Fibroblast of upper back skin (primary cell): ENCODE measurements at places on chromosomes 12 and 14.
A peak's percentile ranks its signal among the peaks of the same experiment; 100 is the strongest.

DNA sequence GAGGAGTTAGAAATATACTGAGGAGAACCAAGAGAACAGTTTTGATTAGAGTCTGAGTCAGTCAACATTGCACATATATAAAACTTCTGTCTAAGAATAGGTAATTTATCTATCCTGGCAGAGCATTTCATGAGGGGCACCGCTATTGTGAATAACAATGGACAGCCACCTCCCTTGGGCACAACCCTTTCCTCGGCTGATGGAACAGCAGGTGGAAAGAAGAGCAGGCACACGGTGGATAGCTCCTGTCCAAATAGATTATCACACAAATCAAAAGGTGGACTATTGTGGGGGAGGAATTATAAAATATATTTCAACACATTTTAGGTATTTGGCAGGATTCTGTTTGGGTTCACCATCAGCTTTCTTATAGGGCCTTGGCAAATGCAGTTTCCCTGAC lies 84.0 kb upstream of the PTPRB start:
- no peak for DNase-seq

- DNase-seq, result no peak
Measured at GRCh38 chr14:68439676-68440075, 353.2 kb downstream of the ZFP36L1 start.

- peak; percentile 33 for DNase-seq
Measured at GRCh38 chr14:35818346-35819115, 7.6 kb upstream of the BRMS1L start.

- DNase-seq, result no peak
Measured at GRCh38 chr12:116122628-116123027, 154.9 kb downstream of the MED13L start.

DNA sequence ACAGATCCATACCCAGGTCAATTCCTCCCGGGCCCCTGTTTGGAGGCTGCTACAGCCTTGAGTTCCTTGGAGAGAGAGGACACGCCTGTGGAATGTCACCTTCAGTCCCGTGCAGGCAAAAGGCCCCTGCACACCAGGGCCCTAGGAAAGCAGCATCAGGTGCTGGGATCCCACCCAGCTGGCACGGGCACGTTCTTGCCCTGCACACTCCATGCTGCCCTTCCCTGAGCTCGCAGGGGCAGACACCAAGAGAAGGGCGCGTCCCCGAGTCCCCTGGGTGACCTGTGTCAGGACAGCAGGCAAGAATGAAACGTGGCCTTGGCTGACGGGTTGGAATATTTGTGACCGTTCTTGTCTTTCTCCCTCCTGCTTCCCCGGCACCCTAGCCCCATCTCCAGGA lies 67.7 kb downstream of the TSPAN11 start:
- DNase-seq, result no peak

GRCh38 chr14:74645244-74645643 lies 33.2 kb upstream of the LTBP2 start:
- no peak for DNase-seq

GRCh38 chr14:74867673-74868072 lies 8.3 kb downstream of the PROX2 start:
- no peak for DNase-seq

- no peak for DNase-seq
Measured at GRCh38 chr12:15899282-15899870, 11.8 kb upstream of the DERA start.

- DNase-seq, result peak; percentile 26
Measured at GRCh38 chr12:115185506-115185905, 501.5 kb upstream of the TBX3 start.

GRCh38 chr14:103360548-103360947 lies 24.7 kb upstream of the MARK3 start:
- no peak for DNase-seq

GRCh38 chr12:100434177-100434576 lies 39.5 kb upstream of the NR1H4 start:
- DNase-seq, result no peak

DNA sequence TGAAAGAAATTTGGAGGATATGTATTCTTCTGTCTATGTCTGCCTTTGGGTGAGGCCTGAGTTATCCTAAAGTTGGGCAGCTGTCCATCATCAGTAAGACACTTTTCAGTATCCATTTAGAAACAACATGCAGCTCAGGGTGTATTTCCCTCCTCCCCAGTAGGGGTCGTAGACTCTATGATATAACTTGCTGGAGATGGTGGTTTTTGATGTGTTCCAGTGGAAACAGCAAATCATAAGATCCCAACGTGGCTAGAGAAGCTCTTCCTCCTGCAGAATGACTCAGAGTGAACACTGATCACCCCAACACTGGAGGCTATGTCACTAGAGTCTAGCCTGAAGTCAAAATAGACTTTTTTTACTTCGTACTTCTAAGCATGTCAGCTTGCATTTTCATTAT lies 331.6 kb upstream of the STXBP6 start:
- DNase-seq, result no peak

- DNase-seq, result no peak
Measured at GRCh38 chr12:4584896-4585295, 22.9 kb downstream of the DYRK4 start.

GRCh38 chr14:32654106-32654505 lies 284.6 kb upstream of the NPAS3 start:
- no peak for DNase-seq

GRCh38 chr14:104302794-104303405 lies 164.5 kb downstream of the KIF26A start:
- DNase-seq, result no peak

DNA sequence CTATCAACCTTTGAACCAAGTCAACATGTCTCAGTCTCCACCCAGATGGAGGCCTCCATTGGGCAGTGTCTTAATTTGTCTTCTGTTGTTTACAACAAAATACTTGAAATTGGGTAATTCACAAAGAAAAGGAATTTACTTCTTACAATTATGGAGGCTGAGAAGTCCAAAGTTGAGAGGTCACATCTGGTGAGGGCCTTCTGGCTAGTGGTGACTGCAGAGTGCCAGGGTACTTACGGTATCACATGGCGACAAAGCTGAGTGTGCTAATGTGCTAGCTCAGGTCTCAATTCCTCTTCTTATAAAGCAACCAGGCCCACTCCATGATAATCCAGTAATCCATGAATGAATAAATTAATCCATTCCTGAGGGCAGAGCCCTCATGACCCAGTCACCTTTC lies 4.7 kb downstream of the NID2 start:
- DNase-seq, result no peak

- no peak for DNase-seq
Measured at GRCh38 chr12:78086553-78087362, 256.1 kb downstream of the NAV3 start.

GRCh38 chr12:75892731-75893408 lies 138.7 kb downstream of the PHLDA1 start:
- no peak for DNase-seq

DNA sequence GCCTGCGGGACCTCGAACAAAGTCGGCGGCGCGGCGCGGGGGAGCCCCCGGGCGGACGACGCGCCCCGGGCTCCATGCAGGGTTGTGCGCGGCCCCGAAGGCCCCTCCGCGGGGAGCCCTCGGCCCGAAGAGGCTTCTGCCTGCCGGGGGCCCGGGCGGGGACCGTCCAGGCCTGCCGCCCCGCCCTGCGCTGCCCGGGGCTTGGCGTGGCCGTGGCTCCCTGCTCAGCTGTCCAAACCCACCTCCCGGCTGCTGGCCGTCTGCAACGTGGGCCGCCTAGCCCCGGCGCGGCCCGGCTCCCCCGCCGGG lies 670 bp downstream of the DYRK2 start:
- DNase-seq, result no peak

GRCh38 chr12:80925237-80925636 lies 12.5 kb downstream of the LIN7A start:
- DNase-seq, result no peak

GRCh38 chr12:59067083-59067482 lies 146.8 kb upstream of the LRIG3 start:
- DNase-seq, result peak; percentile 93
